ENCODE measurements at places on chromosomes 16 and 17.

- peak; percentile 38 for DNase-seq
Observed at GRCh38 chr17:28643983-28644786, 773 bp downstream of the BLTP2 start.

GRCh38 chr16:56985288-56985961, 3.9 kb upstream of the NLRC5 start:
- peak; percentile 38 for DNase-seq

GRCh38 chr16:52398491-52398960, 148.4 kb downstream of the TOX3 start:
- DNase-seq = no peak

DNA sequence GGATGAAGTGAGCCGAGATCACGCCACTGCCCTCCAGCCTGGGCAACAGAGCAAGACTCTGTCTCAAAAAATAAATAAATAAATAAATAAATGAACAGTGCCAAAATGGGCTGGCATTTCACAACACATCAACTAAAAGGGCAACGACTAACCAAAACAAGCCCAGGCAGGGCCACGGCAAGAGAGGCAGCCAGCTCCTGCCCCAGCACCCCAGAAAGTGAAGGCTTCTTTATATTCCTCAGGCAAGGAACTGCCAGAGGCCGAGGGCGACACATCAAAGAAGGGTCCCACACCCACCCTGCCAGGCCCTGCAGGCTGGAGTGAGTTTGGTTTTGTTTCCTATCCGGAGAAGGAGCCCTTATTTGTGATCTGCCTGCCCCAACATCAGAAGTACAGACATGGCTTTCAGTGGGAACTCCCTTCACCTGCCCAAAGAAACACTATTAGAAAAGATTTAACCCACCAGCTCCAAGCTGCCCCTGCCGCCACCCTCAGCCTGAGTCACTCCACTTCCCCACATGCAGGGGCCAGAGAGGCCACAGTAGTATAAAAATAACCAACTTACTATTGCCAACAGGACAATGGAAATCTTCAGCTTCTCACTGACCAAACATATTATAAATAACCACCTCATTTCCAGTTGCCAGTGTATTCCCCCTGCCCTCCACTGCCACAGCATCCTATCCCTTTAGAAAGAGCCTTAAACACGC, 8.0 kb downstream of the FBXO31 start:
- no peak for DNase-seq

DNA sequence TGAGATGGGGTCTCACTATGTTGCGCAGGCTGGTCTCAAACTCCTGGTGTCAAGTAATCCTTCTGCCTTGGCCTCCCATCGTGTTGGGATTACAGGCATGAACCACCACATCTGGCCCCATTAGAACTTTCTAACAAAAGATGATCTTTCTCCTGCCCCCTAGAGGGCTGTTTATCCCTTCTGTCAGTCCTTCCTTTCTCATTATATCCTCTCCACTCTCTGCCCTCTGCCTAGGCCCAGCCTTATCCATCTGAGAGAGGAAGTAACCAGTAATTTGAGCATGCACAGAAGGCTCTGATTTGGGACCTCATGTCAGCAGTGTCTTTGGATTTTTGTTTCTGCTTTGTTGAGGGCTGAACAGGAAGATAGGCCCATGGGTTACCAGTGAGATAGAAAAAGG, 4.4 kb upstream of the DHX40 start:
- no peak for DNase-seq

DNA sequence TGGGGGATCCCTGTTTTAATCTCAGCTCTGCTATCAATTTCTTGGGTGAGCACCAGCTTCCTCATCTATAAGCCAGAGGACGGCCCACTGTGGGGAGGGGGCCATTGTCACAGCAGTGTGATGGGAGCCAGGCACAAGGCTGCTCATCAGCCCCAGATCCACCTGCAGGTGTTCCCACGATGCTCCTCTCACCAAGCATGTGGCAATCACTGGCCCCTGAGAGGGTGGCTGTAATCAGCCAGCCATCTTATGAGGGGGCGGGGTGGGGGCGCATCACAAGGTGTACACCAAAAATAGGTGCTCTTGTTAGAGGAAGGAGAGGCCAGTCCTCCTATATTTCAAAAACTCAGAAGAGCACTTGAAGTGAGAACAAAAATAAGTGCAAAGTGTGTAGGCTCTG, 31.2 kb downstream of the HNF1B start:
- DNase-seq = no peak

- no peak for DNase-seq
Observed at GRCh38 chr16:2614761-2615191, 67.5 kb upstream of the KCTD5 start.

Measured in CD4-positive, alpha-beta T cell treated with Interferon gamma for 1 hour (primary cell).